CD14-positive monocyte (primary cell): ENCODE measurements at places on chromosomes 2 and 18. TPM values are rescaled to one million over a fixed set of nuclear protein-coding genes. Genes with fewer than 3 reads are reported as not detected.

GALNT5 gene
- polyA plus RNA-seq: not detected in 2 replicates

ADAM23 gene
- polyA plus RNA-seq: 0.03 TPM in 1 of 2 replicates, not detected in the other

DNA sequence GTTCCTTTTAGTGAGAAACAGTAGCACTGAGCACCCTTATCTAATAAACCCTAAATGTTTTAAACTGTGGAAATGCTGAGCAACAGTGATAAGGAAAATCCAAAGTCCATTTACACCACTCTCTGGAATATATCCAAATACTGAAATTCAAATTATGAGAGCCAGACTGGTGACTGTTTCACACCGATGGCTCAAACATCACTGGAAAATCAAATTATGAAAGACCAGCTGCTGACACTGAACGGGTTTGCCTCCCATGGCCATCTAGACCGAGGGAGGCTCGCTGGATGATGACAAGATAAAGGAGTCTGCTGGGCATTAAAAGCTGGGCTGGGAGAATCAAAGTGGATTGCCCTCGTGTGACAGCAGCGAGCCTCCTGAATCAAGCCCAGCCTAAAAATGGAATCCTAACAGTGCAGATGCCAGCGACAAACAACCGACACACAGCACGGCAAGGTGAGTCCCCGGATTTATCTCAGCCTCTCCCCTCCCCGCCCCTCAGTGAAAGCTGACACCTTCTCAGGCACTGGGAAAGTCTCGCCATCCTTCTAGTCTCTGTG lies 30.3 kb downstream of the SERPINE2 start:
- H3K4me1 ChIP-seq: no peaks in the 10 kb centered on the region
- no peak for DNase-seq
- H3K27me3 ChIP-seq: no peaks in the 10 kb centered on the region
- H3K4me3 ChIP-seq: no peak overlapping the region
- H3K27ac ChIP-seq: no peak overlapping the region
- H3K36me3 ChIP-seq: no peaks in the 10 kb centered on the region

DNA sequence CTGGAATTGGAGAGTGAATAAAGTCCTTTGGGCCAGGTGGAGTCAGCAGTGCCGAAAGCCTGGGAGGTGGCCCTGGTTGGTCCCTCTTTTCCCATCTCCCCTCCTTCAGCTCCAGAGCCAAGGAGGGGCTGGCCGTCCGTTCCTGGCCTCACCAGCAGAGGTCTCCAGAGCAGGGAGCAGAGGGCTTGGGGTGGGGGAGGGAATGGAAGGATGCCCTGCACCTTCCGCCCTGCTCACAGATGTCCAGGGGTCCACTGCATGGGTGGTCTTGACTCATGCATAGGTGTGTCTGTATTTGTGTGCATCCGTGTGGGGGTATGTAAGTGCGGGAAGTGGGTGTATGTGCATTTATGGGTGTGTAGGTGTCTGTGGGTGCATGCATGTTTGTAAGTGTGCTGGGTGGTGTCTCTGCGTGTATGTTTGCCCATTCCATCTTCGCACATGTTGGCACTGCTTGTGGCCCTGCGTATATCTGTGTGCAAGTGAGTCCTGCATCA lies 201.8 kb downstream of the ZFP36L2 start:
- peak; percentile 43 for DNase-seq
- no peak overlapping the region for H3K27ac ChIP-seq
- no peaks in the 10 kb centered on the region for H3K36me3 ChIP-seq
- no peak overlapping the region for H3K4me3 ChIP-seq
- no peaks in the 10 kb centered on the region for H3K27me3 ChIP-seq
- peaks cover 73% of the 10 kb centered on the region for H3K4me1 ChIP-seq

RNF125 gene
- 7.0 and 17.3 TPM in 2 replicates for polyA plus RNA-seq

INSIG2 gene
- polyA plus RNA-seq: 14.8 TPM

DNA sequence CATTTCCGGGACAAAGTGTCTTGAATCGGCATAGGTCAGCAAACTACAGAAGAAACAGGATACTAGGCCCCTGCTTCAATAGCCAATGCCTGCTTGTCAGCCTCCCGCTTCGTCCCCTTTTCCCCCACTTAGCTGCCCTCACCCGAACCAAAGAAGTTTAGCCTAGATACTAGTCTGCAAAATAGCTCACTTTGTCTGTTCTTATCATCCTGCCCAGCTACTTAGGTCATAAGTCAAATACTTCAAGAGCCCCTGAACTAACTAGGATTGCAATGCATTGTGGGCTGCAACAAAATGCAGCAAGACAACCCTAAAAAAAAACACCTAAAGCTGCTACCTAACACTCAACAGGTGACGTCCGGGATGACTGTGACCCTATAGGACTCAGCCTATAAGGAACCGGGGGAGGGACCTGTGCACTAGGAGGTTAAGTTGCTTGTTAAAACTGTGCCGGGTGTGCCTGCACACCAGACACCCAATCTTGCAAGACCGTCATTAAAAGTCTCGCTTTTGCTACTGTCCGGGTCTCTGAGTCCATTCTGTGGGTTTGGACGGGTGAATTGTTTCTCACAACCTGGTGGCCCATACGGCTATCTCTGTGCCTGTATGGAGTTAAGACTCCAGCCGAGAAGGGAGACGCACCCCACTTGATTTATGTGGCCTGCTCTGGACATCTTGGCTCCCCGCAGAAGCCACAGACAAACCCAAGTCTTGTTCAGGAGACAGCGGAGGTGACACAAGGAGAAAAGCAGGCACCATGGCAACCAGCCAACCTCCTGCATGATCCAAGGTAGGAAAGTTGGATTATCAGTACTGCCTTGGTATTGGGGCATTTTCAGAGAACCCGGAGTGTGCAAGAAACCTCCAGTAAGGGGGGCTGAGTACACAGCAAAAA lies 105.9 kb downstream of the HIBCH start:
- DNase-seq: no peak
- H3K4me1 ChIP-seq: no peaks in the 10 kb centered on the region
- no peak overlapping the region for H3K27ac ChIP-seq
- H3K4me3 ChIP-seq: no peak overlapping the region
- no peaks in the 10 kb centered on the region for H3K36me3 ChIP-seq

- H3K36me3 ChIP-seq: no peaks in the 10 kb centered on the region
- H3K27ac ChIP-seq: no peak overlapping the region
- DNase-seq: no peak
- peaks cover 10% of the 10 kb centered on the region for H3K4me1 ChIP-seq
- H3K27me3 ChIP-seq: no peaks in the 10 kb centered on the region
These were observed 52.8 kb downstream of the ADNP2 start for GRCh38 chr18:80161781-80162417.

GRCh38 chr2:180050246-180050645 lies 43.1 kb upstream of the CWC22 start:
- no peak overlapping the region for H3K27ac ChIP-seq
- H3K4me3 ChIP-seq: no peak overlapping the region
- H3K36me3 ChIP-seq: no peaks in the 10 kb centered on the region
- no peaks in the 10 kb centered on the region for H3K27me3 ChIP-seq

CYP27A1 gene
- polyA plus RNA-seq: 214 TPM

DNA sequence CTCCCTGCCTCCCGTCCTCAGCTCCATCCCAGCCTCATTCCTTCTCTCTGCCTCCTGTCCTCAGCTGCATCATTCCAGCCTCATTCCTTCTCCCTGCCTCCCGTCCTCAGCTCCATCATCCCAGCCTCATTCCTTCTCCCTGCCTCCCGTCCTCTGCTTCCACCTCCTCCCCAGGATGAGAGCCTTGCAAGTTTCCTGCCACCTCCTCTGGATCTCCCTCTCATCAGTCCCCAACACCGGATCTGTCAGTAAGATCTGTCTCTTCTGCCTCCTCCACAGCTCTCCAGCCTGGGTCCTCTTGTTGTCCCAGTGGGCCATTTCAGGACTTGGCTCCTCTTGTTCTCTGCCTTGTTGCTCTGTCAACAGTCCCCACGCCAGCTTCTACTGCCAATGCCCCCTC lies 130.9 kb downstream of the NDUFA10 start:
- no peaks in the 10 kb centered on the region for H3K27me3 ChIP-seq
- no peak for DNase-seq
- H3K4me1 ChIP-seq: peaks cover 44% of the 10 kb centered on the region
- no peak overlapping the region for H3K4me3 ChIP-seq

CCDC121 gene
- polyA plus RNA-seq: 0.22 TPM

DNA sequence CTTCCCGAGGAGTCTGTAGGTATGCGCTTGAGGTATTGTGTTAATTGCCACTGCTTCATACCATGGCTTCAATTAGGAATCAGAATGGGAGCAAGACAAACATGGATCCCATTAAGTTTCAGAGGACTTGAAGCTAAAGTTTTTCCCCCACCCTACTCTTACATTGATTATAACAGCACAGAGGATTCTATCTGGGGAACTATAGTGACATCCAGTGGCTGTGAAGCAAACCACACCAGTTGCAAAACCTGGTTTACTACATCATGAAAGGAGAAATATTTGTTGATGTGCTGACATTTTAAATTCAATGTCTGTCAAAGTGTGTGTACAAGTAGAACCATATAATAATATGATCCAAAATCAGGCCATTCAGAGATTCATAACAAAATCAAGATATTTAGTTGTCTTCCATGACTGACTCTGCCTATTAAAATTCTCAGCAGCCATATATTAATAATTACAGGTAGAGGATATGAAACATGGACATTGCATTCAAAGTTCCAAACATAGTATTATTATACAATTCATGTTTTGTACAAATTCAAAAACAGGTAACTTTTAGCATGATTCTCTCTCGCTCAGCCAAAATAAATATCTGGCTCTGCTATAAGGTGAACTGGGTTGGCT lies 82.9 kb downstream of the GRB14 start:
- H3K27ac ChIP-seq: no peak overlapping the region
- H3K36me3 ChIP-seq: no peaks in the 10 kb centered on the region
- DNase-seq: no peak
- no peaks in the 10 kb centered on the region for H3K4me1 ChIP-seq
- H3K4me3 ChIP-seq: no peak overlapping the region

DNA sequence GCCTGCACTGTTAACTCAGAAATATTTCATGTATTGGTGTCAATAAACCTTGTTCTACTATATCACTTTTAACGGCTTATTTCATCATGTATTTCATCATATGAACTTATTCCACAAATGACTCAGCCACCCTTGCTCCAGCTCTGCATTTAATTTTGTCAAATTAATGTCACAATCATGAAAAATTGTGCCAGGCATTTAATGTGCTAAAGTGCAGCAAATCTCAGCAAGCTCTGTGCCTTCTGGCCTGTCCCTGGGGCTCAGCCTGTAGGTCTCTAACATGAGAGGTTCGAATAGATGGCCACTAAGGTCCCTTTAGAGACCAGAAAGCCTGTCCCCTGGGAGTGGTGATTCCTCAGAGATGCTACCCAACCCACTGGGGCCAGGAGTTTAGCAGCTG lies 28.6 kb downstream of the BOD1L2 start:
- no peak overlapping the region for H3K27ac ChIP-seq
- no peak for DNase-seq
- no peaks in the 10 kb centered on the region for H3K36me3 ChIP-seq
- H3K27me3 ChIP-seq: no peaks in the 10 kb centered on the region
- H3K4me1 ChIP-seq: no peaks in the 10 kb centered on the region

GRCh38 chr2:2731816-2732284 lies 400.8 kb upstream of the MYT1L start:
- no peak overlapping the region for H3K4me3 ChIP-seq
- no peaks in the 10 kb centered on the region for H3K36me3 ChIP-seq
- H3K27ac ChIP-seq: no peak overlapping the region
- H3K27me3 ChIP-seq: no peaks in the 10 kb centered on the region
- no peaks in the 10 kb centered on the region for H3K4me1 ChIP-seq
